Common myeloid progenitor, CD34-positive (primary cell): ENCODE measurements at places on chromosomes 7 and 10.

DNA sequence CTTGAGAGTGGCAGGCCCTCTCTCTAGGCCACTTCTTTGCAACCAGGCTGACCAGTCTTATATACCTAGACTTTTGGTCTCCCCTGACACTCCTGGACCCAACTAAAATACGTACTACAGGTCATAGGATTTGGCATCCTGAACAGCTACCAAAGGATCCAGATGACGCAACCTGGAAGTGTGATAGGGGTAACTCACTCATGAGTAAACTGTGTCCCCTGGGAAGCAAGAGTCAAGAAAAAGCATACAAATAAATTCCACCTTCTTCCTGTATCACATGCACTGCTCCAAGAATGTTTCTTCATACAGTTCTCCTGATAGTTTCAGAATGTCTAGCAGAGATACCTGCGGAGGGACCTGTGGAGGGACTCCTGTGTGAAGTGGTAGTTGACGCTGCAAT lies 172.3 kb downstream of the MDFIC start:
- DNase-seq = no peak

DNA sequence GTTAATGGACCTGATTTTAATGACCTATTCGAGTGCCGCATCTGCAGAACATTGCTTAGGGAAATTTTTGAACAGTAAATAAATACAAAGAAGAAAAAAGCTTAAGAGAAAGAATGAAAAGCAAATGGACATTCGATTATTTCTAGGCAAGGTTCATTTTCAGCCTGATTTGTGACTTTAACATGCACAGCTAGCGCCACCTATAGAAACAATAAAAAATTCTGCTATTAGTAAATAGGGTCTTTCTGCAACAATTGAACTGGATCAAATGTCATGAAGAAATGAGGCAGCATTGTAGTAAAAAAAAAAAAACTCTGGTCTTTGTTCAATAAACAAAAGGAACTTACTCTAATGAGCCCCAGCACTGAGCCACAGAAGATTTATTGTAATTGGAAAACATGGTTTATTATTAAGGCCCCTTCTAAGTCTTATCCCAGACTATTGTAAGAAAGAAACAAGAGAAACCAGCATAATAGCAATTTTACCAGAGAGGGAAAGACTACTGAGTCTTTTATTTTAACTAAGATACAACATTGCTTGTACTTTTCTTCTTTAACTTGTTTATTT lies 41.4 kb upstream of the GHITM start:
- no peak for DNase-seq

- peak; percentile 29 for DNase-seq
These were observed 92.3 kb upstream of the ELMO1 start for GRCh38 chr7:37540917-37541316.

GRCh38 chr7:84506151-84506550 lies 311.6 kb upstream of the SEMA3A start:
- no peak for DNase-seq

- DNase-seq = peak; percentile 29
These were observed at the start of gene CAV1 for GRCh38 chr7:116524609-116525297. Gene CAV1 (plus strand): TSS chr7:116525036. CDS start chr7:116525063, 27 bp downstream.
